ENCODE measurements at places on chromosomes 12 and 14. TPM values are rescaled to one million over a fixed set of nuclear protein-coding genes. Genes with fewer than 3 reads are reported as not detected.

GRCh38 chr14:23558346-23559009 lies 2.4 kb downstream of the THTPA start:
- no peak for DNase-seq

GRCh38 chr12:85642808-85643207 lies 193.4 kb downstream of the RASSF9 start:
- peak; percentile 14 for DNase-seq

DNA sequence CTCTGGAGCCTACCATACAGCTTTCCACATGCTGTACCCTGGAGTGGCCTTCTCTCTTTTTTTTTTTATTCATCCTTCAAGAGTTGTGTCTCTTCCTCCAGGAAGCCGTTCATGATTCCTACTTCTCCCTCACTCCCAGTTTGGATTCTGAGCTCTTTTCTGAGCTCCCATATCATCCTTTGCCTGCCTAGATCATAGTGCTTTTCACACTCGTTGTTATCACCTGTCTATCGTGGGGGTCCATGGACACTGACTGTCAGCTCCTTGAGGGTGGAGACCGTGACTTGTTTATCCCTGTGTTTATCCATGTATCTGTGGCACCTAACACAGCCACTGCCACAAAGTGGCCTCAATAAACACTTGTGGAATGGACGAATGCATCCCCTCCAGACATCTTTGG lies 7.0 kb downstream of the AK7 start:
- DNase-seq, result no peak

GRCh38 chr12:3455312-3455711 lies 35.7 kb upstream of the PRMT8 start:
- DNase-seq, result no peak

DNA sequence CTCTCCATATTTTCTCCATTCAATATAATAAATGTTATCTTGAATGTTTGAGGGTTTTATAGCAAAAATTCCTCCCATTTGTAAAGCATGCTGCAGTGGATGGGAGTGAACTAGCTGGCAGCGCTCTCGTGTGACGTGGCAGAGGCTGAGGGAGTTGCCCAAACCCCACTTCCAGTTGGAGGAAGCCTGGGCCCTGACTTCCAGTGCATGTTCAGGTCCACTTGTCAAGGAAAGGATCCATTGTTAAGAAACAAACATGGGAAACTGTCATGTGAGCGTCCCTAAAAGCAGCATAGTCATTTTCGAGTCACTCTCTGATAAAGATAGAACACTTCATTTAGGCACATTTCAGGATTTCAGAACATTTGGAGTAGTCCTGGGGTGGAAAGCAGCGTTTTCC lies 116.6 kb downstream of the SLC25A47 start:
- no peak for DNase-seq

TCL1B gene
- 0.11 TPM for polyA plus RNA-seq

MYF6 gene
- polyA plus RNA-seq, result 71.6 TPM
